ENCODE measurements at places on chromosomes 6 and 20.

DNA sequence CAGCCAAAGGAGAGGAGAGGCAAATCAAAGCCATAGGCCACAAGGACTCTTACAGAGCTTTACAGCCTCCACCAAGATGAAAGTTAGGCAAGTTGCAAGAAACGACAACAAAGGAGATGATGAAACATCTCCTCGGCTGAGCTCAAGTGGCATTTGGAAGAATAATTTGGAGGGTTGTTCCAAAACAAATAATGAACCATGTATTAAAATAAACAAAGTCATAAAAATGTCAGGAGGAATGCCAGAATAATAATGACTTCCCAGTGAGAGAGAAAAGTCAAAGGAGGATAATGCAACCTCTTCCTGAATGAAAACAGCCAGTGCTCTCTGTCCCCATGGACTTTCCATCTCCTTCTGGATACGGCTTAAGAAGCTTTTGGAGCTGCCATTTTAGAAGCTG, 371.4 kb upstream of the ID4 start:
- DNase-seq: peak; percentile 84

DNA sequence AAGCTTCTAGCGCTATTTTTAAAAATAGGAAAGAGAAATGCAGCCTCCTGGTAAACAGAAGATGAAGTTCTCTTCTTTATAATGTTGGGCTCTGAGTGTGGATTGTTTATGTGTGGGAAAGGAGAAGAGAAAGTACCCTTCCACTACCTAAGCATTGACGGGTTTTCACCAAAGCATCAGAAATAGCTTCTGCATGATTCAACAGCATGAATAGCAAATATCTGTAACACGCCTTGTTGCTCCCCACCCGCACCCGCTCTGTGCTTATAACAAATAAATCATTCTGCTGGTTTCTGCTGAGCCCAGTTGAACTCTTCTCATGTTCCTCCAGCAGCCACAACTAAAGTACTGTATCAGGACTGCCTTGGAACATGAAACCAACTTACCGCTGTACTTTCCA, 20.7 kb downstream of the TXLNB start:
- DNase-seq: peak; percentile 48

DNA sequence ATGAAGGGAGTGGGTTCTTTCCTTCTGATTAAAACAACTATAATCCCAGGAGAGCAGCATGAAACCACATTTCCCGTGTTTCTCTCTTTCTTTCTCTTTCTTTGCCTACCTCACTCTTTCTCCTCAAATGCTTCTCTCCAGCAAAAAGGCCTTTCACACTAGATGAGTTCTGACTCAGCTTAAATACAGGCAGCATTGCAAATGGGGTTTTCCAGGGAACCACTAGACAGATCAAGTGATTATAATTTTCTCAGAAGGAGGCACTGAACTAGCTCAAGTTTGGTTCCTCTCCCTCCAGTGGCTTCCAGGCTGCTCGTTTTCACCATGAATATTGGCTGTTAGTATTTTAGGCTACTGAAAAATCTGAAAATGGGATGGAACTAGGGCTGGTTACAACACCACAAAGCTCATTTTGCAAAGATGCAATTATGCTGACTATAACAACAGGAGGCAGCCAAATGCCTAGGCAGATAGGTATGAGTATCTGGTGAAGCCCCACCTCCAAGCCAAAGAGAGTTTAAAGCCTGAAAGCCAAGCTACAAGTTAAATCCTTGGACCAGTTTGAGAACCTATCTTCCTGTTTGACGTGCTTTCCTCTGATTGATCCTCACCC, 260.0 kb downstream of the MMUT start:
- no peak for DNase-seq

DNA sequence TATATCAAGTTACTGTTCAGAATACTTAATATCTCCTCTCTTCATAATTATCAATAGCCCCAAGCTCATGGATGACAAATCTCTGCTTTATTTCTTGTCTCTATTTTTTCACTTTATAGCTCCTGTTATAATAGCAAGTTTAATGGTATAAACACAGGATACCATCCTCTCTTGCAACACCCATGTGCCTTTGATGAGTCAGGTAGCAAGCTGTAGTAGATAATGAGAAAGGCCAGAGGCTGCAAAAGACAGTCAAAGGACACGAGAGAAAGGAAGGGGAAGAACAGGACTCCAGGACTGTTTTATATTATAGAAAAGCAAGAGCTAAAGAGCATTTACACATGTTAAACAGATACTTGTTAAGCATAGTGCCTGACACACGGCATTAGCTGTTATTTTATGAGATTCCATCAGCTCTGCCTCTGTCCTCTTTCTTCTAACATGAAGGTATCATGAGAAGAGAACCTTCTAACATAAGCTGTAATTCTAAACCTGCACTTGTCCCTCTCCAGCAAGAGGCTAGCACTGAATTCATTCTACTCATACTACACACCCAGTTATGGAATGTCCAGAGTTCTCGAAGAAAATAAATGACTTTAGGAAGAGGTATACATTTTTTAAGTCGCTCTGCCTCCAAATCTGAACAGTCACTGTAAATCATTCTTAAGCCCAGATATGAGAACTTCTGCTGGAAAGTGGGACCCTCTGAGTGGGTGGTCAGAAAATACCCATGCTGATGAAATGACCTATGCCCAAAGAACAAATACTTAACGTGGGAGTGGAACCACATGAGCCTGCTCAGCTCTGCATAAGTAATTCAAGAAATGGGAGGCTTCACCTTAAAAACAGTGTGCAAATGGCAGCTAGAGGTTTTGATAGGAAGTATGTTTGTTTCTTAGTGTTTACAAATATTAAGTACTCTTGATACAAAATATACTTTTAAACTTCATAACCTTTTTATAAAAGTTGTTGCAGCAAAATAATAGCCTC, 45.0 kb downstream of the NT5E start:
- peak; percentile 64 for DNase-seq

DNA sequence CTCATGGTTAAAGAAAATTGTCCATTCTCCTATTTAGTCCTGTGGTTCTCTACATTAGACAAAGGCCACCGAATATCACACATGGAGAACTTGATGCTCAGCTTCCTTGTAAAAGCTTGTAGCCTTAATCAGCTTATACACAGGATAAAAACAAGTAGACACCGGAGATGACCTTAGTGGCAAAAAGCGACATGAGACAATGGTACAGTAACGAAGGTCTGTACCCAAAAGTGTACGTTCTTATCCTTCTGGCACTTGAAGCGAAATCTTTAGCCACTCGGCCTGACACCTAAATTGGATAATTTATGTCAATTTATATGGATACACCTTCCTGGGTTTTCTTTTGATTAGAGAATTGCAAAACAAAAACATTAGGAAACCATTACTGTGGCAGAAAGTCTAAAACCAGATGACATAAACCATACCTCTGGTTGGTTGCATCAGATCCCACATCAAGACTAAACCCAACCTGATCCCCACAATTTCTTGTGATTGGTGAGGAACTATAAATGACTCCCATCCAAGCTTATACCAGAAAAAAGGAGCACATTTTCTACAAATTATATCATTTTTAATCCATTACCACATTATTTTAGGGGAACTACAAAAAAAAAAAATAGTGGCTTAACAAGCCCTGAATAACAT, 6.1 kb downstream of the RBM39 start:
- peak; percentile 47 for DNase-seq

GRCh38 chr20:39222101-39222500, 260.0 kb downstream of the DHX35 start:
- no peak for DNase-seq

- DNase-seq: no peak
Observed at GRCh38 chr6:4303638-4304037, 168.3 kb upstream of the ECI2 start.

- DNase-seq: no peak
Observed at GRCh38 chr6:33452496-33452895, 1.9 kb upstream of the ZBTB9 start.

DNA sequence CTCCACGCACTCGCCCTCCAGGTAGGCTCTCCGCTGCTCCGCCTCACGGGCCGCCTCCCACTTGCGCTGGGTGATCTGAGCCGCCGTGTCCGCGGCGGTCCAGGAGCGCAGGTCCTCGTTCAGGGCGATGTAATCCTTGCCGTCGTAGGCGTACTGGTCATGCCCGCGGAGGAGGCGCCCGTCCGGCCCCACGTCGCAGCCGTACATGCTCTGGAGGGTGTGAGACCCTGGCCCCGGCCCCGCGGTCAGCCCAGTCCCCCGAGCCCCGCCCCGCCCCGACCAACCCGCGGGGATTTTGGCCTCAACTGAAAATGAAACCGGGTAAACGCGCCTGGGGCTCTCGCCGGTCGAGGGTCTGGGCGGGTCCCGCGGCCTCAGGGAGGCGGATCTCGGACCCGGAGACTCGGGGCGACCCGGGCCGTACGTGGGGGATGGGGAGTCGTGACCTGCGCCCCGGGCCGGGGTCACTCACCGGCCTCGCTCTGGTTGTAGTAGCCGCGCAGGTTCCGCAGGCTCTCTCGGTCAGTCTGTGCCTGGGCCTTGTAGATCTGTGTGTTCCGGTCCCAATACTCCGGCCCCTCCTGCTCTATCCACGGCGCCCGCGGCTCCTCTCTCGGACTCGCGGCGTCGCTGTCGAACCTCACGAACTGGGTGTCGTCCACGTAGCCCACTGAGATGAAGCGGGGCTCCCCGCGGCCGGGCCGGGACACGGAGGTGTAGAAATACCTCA, 598 bp downstream of the HLA-B start:
- no peak for DNase-seq

DNA sequence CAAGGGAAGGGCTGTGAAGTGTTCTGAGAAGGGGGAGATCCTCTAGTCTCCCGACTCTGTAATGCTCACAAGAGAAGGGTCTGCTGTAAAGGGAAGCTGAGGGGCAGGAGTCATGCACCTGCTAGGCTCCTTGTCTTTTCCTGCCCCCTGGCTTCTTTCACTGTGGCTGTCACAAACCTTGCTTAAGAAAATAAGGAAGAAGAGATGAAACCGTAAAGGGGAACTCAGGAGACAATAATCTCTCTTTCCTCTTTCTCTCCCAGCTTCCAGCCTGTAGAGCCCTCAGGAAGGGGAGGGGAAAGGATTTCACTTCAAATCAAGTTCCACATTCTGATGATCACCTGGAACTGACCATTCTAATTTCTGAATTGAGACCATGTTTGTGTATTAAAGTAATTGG, 26.3 kb downstream of the SLC13A3 start:
- no peak for DNase-seq

- DNase-seq: no peak
Observed at GRCh38 chr6:169976301-169977081, 225.1 kb downstream of the ERMARD start.

DNA sequence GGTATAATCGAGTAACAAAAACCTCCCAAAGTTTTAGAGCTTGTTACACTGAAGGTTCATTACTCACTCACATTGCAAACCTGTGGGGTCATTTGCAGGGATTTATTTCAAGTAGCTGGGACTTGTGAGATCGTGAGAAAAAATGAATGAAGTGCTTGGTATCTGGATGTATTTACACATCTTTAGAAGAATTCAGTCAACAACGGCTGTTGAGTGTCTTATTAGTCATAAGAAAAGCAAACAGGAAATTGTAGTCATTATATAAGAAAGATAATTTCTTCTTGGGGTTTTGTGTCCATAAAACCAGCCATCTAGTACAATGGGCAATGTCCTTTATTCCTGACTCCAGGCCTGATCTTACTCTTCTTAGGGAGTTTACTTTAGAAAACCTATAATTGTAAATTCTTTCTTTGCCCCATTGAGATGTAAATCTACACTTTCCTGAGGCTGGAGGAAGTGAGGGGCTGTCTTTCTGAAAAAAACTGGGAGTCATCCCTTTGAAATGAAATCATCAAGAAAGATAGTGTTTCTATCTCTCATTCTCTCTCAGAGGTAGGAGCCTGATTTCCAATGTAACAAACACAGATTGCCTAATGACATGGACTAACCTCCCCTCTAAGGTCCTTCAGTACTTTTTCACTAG, 202.5 kb upstream of the ASCC3 start:
- DNase-seq: peak; percentile 82

- DNase-seq: peak; percentile 20
Observed at GRCh38 chr6:41191569-41191968, 9.4 kb downstream of the TREML2 start.

DNA sequence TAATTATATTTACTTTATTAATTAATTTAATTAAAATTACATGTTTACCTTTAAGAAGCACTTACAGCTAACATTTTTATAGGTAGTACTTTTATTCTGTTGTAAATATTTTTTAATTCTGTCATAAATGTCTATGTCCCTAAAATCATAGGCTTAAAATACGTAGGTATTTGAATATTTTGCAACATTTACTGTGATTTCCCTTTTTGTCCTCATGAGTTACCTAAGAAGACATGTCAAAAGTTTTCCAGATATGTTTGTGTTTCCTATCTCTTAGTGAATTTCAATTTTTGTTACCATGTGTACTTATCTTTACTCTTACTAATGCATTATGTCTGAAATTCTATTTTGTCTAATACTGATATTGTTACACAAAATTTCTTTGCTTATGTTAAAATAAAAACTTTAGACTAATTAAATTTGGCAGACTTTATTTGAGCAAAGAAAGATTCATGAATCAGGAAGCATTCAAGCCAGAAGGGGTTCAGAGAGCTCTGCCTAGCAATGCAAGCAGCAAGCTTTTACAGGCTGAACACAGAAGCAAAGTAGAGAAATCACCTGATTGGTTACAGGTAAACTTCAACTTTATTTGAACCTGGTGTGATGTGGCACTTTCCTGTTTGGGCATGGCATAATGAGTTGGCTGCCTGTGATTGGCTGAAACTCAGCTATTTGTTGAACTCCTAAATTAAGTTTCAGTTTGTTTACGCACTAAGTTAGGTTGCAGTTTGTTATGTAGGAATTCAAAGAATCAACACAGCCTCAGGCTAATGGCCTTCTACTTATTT, 123.2 kb upstream of the TMEM170B start:
- DNase-seq: no peak

GRCh38 chr6:137813308-137813970, 53.6 kb upstream of the TNFAIP3 start:
- DNase-seq: no peak

GRCh38 chr6:45920819-45921511, 94.7 kb downstream of the CLIC5 start:
- DNase-seq: no peak
